Muscle of leg (tissue), 16 donors: ENCODE measurements at places on chromosomes 6 and 20. TPM values are rescaled to one million over a fixed set of nuclear protein-coding genes. Genes with fewer than 3 reads are reported as not detected.

DNA sequence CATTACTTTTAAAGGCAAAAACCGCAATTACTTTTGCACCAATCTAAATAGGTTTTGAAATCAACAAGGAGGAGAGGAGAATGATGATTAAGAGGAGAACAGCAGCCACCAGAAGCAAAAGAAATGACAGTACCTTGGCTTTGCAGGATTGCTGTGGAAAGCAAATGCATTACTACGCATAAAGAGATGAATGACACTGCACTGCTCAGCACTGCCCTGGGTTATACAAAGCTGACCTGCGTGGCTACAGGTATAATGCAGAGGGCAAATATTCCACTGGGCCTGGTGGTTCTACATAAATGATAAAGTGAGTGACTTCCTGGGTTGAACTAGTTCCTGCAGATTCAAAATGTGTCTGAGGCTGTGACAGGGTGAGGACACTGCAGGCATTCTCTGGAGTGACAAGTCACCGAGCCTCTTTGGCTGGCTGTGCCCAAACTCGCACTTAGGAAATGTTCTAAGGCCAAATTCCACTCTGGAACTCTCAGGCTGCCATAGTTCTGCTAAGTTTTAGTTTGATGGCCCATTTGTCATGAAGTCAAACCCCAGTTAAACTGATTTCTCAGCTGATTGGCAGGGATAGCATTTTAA lies 78.6 kb downstream of the INSM1 start:
- H3K27me3 ChIP-seq: no peaks in the 10 kb centered on the region
- H3K36me3 ChIP-seq: no peaks in the 10 kb centered on the region
- H3K4me1 ChIP-seq: peaks cover 3% of the 10 kb centered on the region

GRCh38 chr6:143586557-143586956 lies 75.0 kb upstream of the FUCA2 start:
- no peaks in the 10 kb centered on the region for H3K27me3 ChIP-seq
- H3K4me3 ChIP-seq: no peak overlapping the region
- no peaks in the 10 kb centered on the region for H3K36me3 ChIP-seq
- no peak overlapping the region for H3K27ac ChIP-seq

- H3K27me3 ChIP-seq: no peaks in the 10 kb centered on the region
- H3K27ac ChIP-seq: no peak overlapping the region
- H3K4me1 ChIP-seq: peaks cover 6% of the 10 kb centered on the region
- DNase-seq: no peak
- H3K4me3 ChIP-seq: no peak overlapping the region
- H3K36me3 ChIP-seq: no peaks in the 10 kb centered on the region
Measured at GRCh38 chr20:24647713-24648112, 178.3 kb downstream of the SYNDIG1 start.

DNA sequence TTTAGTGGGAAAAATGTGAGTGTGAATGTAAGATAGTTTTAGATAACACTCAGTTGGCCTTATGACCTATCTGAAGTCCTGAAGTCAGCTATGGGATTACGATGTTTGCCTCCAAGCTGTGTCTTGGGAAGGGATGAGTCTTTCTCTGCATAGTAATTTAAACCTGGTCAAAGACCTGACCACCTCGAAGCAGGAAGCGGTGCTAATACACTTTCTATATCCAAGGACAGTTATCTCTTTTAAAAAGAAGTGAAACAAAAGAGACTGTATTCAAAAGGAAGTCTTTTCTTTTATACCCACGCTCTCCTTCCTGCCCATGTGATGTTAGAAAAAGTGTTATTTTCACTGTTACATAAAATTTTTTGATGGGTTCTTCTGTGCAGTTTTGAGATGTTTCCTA lies 94.9 kb downstream of the JARID2 start:
- no peaks in the 10 kb centered on the region for H3K27me3 ChIP-seq
- H3K36me3 ChIP-seq: no peaks in the 10 kb centered on the region
- H3K4me3 ChIP-seq: no peak overlapping the region
- H3K27ac ChIP-seq: no peak overlapping the region
- H3K4me1 ChIP-seq: peaks cover 2% of the 10 kb centered on the region

- no peak overlapping the region for H3K27ac ChIP-seq
- peaks cover 17% of the 10 kb centered on the region for H3K4me1 ChIP-seq
- no peak overlapping the region for H3K4me3 ChIP-seq
- DNase-seq: no peak
- H3K27me3 ChIP-seq: peaks cover 81% of the 10 kb centered on the region
- no peaks in the 10 kb centered on the region for H3K36me3 ChIP-seq
Measured at GRCh38 chr20:25083141-25083772, 1.3 kb upstream of the VSX1 start.

DNA sequence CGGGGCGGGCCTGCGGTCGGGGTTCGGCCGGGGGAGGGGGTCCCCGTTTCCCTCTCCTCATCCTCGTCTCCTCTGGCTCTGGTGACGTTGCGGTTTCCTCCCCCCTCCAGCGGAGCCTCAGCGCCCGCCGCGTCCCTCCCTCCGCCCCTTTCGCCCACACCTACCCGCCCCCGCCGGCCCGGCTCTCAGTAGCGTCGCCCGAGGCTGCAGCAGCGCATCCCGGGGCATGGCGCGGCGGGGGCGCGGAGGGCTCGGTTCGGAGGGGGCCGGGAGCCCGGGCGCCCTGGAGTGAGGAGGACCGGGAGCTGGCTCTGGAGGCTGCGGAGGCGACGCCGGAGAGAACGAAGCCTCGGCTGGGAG lies at the start of gene DSE:
Gene DSE (plus strand): TSS at position 188 of the 360 bp plus-strand sequence. CDS start 28,304 bp downstream, outside the sequence.
- H3K4me1 ChIP-seq: peaks cover 9% of the 10 kb centered on the region
- H3K27me3 ChIP-seq: no peaks in the 10 kb centered on the region
- peak within 1 kb of the TSS; percentile 99 for H3K27ac ChIP-seq
- H3K36me3 ChIP-seq: no peaks in the 10 kb centered on the region
- H3K4me3 ChIP-seq: peak within 1 kb of the TSS; percentile 85

DNA sequence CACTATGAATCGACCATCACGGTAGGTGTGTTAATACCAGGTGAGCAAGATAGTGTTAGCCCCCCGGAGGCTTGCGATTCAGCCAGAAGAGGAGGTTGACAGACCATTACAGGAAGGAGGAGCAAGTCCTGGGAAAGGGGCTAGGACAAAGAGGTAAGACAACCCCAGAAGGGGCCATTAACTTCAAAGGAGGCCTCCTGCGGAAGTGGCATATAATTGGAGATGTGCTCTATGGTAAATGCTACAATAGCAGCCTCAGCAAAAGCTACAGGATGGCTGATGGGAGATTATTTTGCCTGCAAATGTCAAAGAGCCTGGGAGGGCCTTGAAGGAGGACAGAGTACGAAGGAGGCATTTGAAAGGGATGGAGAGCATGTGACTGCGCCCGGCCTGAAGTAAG lies 108.6 kb upstream of the CITED2 start:
- H3K27me3 ChIP-seq: no peaks in the 10 kb centered on the region
- H3K27ac ChIP-seq: no peak overlapping the region
- no peak overlapping the region for H3K4me3 ChIP-seq

DNA sequence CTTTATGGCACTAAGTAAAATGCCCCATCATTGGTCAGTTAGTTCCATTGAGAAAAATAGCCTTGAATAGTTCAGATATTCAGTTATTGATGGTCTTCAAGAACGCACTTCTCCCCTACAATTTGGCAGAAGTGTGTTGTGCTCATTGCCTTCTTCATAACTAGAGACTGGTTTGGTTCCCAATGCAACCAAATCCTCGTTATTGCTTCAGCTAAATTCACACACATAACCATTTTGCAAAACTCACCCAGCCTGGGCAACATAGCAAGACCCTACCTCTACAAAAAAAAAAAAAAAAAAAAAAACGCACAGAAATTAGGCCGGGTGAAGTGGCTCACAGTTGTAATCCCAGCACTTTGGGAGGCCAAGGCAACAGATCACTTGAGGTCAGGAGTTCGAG lies 32.1 kb downstream of the ZNF217 start:
- no peak overlapping the region for H3K27ac ChIP-seq
- no peaks in the 10 kb centered on the region for H3K27me3 ChIP-seq
- H3K4me1 ChIP-seq: no peaks in the 10 kb centered on the region

DNA sequence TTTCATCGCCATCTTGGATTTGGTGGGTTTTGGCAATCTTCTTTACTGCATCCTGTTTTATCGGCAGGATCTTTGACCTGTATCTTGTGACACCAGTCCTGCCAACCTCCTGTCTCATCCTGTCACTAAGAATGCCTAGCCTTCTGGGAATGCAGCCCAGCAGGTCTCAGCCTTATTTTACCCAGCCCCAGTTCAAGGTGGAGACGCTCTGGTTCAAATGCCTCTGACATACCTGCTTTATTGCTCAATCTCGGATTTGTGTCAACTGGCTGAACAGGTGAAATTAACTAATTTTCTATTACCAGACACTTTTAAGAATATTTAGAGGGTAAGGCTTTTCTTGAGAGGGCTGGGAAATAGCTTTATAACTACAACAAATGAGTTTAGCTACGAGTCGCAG lies 102.5 kb downstream of the SASH1 start:
- no peak overlapping the region for H3K27ac ChIP-seq
- H3K27me3 ChIP-seq: peaks cover 5% of the 10 kb centered on the region
- peaks cover 19% of the 10 kb centered on the region for H3K4me1 ChIP-seq
- no peak overlapping the region for H3K4me3 ChIP-seq
- no peak for DNase-seq

DNA sequence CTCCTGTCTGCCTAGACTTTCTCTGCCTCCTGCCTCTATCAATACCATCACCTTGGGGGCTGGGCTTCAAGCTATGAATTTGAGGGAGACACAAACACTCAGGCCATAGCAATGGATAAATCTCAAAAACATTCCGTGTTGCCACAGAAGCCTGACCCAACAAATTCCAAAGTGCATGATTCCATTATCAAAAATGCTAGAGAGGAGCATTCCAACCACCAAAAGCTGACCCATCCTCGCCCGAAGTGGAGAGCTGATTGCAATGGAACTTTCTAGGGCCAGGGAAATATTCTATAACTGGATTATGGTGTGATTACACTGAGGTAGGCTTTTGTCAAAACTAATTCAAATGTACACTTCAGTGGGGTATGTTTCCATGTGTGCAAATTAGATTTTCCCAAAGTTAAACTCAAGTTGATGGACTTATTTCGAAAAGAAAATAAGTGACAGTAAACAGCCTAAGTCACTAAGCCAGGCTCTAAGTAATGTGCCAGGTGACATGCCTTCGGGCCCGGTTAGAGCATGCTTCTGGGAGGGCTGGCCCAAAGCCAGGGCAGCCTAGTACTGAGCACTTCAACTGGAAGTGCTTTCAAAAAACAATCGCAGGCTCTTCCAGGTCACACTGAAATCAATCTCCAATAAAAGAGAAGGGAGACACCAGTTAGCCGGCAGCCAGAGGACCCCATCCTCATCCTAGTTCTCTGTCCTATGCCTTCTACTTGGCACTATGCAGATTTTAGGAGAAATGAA lies 142.3 kb downstream of the TBXT start:
- H3K27me3 ChIP-seq: peaks cover 2% of the 10 kb centered on the region
- no peak overlapping the region for H3K27ac ChIP-seq
- H3K36me3 ChIP-seq: no peaks in the 10 kb centered on the region
- no peak for DNase-seq
- H3K4me3 ChIP-seq: no peak overlapping the region

GRCh38 chr6:152368751-152369624 lies 268.2 kb downstream of the SYNE1 start:
- peaks cover 30% of the 10 kb centered on the region for H3K36me3 ChIP-seq
- H3K4me3 ChIP-seq: no peak overlapping the region
- H3K27me3 ChIP-seq: no peaks in the 10 kb centered on the region
- peak overlapping the region; percentile 87 for H3K27ac ChIP-seq
- peak; percentile 93 for DNase-seq

DNA sequence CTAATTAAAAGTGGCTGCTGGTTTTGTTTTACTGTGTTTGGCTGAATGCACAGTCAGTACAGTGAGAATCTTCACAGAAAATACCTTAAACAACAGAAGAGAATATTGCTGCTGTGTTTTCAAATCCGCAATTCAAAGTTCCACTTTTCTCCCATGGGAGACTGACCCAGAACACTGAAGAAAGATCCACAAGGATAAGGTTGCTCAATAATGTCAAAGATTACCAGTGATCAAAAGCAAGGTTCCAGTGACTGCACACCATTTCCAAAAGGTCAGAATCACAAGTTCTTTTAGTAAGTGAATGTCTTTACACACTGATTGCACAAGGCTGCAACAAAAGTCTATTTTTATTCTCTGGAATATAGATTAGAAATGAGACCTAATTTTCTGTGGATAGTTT lies 82.3 kb downstream of the EPHA7 start:
- no peaks in the 10 kb centered on the region for H3K36me3 ChIP-seq
- no peak overlapping the region for H3K4me3 ChIP-seq
- no peaks in the 10 kb centered on the region for H3K4me1 ChIP-seq
- H3K27me3 ChIP-seq: no peaks in the 10 kb centered on the region

- H3K27me3 ChIP-seq: peaks cover 37% of the 10 kb centered on the region
- no peak for DNase-seq
- H3K36me3 ChIP-seq: no peaks in the 10 kb centered on the region
- H3K4me3 ChIP-seq: no peak overlapping the region
Measured at GRCh38 chr20:46035713-46036112, 6.7 kb downstream of the SLC12A5 start.

DNA sequence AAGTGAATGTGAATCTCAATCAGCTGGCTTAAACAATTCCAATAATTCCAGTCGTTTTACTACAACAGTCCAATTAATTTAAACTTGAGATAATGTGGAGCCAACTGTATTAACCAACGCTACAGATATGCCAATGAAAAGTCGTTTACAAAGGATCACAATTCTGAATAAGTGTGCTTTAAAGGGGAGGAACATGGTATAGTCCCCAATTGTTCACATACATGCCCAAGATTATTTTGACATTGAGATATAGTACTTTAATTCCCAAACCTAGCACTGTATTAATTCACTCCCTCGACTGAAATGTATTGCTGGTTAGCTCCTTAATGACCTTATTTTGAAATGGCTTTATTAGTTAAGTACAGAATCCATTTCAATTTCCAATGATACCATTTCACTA lies 2.5 kb downstream of the AKIRIN2 start:
- no peak for DNase-seq
- H3K36me3 ChIP-seq: no peaks in the 10 kb centered on the region
- H3K4me3 ChIP-seq: peak overlapping the region; percentile 96

DNA sequence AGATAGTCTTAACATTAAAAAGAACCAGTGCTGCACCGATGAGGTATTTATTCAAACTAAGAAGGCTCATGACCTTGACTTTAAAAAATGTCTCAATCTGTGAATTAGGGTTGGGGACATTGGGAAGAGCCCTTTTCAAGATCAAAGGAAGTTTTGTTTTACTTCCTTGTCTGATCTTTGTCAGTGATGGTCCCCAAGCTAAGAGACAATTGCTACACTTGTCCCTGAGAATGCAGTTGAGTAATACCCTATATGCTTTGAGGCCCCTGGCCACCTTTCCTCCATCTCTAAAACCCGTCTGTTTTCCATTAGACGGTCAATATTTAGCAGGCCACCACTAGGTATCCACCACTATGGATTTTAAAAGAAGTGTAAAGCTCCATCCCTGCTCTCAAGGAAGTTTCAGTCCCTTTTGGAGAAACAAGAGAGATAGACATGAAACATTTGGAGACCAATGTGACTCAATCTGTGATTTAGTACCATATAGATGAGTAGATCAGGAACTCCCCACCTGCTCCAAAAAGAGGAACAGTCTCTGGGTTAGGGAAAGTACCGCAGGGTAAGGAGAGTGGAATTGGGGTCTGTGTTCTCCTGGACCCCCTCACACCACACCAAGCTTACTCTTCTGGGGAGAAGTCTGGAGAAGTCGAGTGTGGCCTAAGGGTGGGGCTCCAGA lies 99.1 kb upstream of the ISM1 start:
- no peaks in the 10 kb centered on the region for H3K36me3 ChIP-seq
- DNase-seq: no peak
- H3K27me3 ChIP-seq: no peaks in the 10 kb centered on the region
- H3K4me1 ChIP-seq: no peaks in the 10 kb centered on the region

VGLL2 gene
- total RNA-seq: 28.2 TPM

PACRG gene
- 1.8 TPM for total RNA-seq

EYS gene
- 1.1 TPM for total RNA-seq

ENPP5 gene
- 4.7 TPM for total RNA-seq

SLPI gene
- 0.13 TPM for total RNA-seq

KHDC1 gene
- total RNA-seq: 2.3 TPM

RCAN2 gene
- 2.2 TPM for total RNA-seq

HLA-G gene
- not detected for total RNA-seq

SPDEF gene
- 0.04 TPM for total RNA-seq

CGA gene
- total RNA-seq: 4.3 TPM
